ENCODE measurements at places on chromosomes 3 and 15. TPM values are rescaled to one million over a fixed set of nuclear protein-coding genes. Genes with fewer than 3 reads are reported as not detected.

- DNase-seq = no peak
Measured at GRCh38 chr15:57567891-57568290, 23.8 kb upstream of the MYZAP start.

CA12 gene
- total RNA-seq = not detected

KIAA1143 gene
- 30.3 TPM for total RNA-seq

DNA sequence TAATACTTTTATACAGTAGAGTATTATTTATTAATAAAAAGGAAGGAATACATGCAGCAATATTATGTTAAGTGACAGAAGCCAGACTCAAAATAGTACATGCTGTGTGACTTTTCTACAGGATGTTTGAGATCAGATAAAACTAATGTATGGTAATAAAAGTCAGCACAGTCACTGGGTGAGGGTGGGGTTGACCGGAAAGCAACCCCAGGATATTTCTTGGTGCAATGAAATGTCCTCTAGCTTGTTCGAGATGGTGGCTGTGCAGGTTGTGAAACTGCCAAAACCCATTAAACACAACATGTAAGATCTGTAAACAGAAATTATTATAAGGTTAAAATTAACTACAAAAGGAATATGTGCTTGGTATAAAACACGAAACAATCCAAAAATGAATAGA is 20.8 kb upstream of the ALDH1L1 start:
- DNase-seq = no peak

RAD51 gene
- total RNA-seq = 1.3 TPM

GRCh38 chr3:69219101-69219708 is 96.8 kb upstream of the LMOD3 start:
- no peak for DNase-seq

- peak; percentile 69 for DNase-seq
Measured at GRCh38 chr3:72446218-72447058, 401.8 kb downstream of the SHQ1 start.

- no peak for DNase-seq
Measured at GRCh38 chr15:78804391-78804792, 6.9 kb downstream of the ADAMTS7 start.

DNA sequence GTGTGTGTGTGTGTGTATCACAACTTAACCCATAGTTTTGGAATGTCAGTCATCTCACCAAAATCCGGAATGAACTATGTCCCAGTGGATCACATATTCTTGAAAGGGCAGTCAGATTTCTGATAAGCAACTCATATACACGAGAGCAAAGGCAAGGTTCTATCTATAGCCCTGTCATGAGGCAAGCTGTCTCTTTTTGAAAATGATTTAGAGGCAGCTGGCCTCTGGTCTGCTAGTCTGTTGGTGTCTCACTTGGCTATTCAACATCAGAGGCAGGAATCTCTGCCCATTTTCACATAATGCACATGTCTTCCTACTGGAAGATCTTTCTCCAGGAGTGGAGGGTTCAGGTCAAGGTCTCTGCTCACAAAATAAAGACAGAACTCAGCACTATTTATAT is 79.8 kb downstream of the CNTN6 start:
- no peak for DNase-seq

- no peak for DNase-seq
Measured at GRCh38 chr3:79200456-79200855, 567.3 kb downstream of the ROBO1 start.

DNA sequence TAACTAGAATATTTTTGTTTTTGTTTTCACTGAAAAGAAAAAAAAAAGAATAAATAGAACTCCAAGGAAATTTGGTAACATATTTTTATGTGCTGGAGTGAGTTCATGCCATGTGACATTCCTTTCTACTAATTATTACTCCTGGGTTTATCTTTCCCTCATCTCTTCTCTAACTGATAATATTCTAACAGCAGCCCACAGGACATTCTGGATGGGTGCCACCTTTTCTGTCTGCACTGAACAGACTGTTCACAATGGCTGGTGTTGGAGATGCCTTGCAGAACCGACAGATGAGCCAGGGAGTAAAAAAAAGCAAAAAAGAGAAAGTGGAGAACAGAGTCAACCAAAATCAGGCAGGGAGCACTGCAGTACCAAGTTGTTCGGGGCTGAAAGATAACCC is 151.3 kb downstream of the OR4M2 start:
- DNase-seq = no peak

DNA sequence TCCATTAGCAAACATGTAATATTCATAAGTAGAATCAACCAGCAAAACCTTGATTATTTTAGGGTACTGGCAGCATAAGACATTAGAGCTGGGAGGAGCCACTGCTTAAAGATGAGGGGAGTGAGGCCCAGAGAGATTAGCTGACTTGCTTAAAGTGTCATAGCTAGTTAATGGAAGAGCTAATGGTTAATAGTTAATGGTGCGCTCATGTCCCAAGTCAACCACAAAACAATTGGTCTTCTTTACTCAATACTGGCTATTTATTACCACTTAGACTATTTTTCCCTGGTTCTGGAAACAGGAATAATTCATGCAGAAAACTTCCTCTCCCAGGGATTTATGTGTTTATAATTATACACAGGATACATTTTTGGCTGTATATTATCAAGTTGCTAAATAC is 33.1 kb downstream of the EIF4E3 start:
- DNase-seq = no peak

- peak; percentile 54 for DNase-seq
Measured at GRCh38 chr15:35078221-35078915, 6.7 kb downstream of the NANOGP8 start.

DNA sequence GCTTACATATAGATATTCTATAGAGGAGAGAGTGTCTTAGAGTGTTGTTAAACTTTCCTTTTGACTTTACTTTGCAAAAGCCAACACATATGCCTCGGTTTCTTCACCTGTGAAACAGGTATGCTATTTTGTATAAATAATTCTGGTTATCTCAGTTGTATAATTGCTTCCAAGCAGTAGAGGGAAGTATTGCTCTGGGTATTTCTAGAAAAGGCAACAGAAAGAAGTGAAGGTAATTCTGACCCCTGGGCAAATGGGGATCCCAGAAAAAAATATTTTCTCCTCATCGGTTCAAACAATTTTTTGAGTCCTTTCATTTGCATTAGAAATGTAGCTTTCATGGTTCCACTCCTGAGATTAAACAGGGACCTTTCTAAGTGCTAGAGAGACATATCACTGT is 216.5 kb upstream of the SEMA6D start:
- no peak for DNase-seq

- no peak for DNase-seq
Measured at GRCh38 chr15:49706805-49707204, 86.0 kb downstream of the DTWD1 start.

GRCh38 chr3:163776743-163777142 is 1301.6 kb downstream of the SI start:
- no peak for DNase-seq

DNAH12 gene
- total RNA-seq = 0.27 TPM

DNA sequence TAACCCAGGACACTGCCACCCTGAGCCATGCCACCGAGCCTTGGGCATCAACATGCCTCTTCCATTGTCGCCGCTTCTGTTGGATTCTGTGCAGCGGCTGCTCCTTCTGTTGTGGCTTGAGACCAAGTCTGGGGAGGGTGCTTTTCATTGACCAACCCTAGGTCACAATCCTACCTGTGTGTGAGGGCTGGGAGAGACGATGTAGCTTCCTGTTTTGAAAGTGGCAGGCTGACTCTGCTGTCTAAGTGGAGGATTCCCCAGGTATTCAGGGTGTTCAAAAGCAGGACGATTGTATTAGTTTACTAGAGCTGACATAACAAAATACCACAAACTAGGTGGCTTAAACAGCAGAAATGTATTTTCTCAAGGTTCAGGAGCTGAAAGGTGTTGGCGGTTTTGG is 13.0 kb upstream of the ACAP2 start:
- DNase-seq = no peak

- no peak for DNase-seq
Measured at GRCh38 chr3:47838503-47838902, 35.6 kb downstream of the DHX30 start.

ZNF662 gene
- 2.9 TPM for total RNA-seq

- DNase-seq = no peak
Measured at GRCh38 chr15:61188168-61188567, 40.9 kb downstream of the RORA start.

GRCh38 chr3:168989396-168989795 is 674.1 kb downstream of the MECOM start:
- DNase-seq = no peak

- no peak for DNase-seq
Measured at GRCh38 chr3:85170646-85171045, 211.9 kb downstream of the CADM2 start.

DNA sequence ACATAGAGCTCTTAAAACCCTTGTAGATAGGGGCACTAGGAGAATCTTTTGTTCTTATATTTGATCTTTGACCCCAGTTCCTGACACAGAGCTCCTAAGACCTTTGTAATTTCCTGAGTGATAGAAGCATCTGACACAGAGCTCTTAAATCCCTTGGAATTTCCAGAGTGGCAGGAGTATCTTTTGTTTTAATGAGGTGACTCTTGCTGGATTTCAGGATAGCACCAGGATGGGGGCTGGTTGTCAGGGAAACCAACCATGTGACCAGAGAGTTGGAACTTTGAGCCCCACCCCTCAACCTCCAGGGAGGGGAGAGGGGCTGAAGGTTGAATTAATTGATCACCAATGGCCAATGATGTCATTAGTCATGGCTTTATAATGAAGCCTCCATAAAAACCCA is 47.6 kb upstream of the ST8SIA2 start:
- DNase-seq = no peak

DNA sequence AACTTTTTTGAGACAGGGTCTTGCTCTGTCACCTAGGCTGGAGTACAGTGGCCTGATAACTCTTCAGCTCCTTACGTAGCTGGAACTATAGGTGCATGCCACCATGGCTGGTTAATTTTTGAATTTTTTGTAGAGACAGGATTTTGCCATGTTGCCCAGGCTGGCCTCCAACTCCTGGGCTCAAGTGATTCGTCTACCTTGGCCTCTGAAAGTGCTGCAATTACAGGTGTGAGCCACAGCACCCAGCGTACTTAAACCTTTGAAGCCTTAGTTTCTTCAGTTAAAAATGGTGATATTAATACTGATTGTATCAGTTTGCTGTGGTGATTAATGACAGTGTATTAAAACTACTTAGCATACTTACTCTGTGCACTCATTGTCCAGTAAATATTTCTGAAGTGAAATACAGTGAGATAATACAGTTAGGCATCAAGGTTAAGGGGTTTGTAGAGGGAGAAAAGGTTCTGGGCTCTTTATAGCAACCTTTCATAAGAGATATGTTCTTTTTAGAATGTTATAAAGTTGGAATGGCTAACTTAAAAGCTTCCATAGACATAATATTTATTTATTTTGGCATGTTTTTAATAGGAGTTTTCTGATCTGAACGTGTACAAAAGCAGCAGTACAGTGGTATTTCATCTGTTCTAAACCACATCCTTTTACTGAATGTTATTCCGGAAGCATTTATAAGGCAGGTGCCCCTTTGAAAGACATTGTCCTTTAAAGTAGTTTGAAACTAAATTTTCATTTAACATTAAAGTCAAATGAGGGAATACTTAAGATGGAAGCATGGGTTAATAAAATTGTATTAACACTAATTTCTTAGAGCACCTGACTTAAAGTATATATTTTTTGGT is 23.6 kb downstream of the NCK1 start:
- DNase-seq = no peak

THRB gene
- not detected for total RNA-seq

GRCh38 chr3:109784852-109785631 is 447.7 kb upstream of the DPPA4 start:
- DNase-seq = no peak

ZPLD1 gene
- not detected for total RNA-seq

AGTR1 gene
- not detected for total RNA-seq

GAP43 gene
- total RNA-seq = not detected

DNA sequence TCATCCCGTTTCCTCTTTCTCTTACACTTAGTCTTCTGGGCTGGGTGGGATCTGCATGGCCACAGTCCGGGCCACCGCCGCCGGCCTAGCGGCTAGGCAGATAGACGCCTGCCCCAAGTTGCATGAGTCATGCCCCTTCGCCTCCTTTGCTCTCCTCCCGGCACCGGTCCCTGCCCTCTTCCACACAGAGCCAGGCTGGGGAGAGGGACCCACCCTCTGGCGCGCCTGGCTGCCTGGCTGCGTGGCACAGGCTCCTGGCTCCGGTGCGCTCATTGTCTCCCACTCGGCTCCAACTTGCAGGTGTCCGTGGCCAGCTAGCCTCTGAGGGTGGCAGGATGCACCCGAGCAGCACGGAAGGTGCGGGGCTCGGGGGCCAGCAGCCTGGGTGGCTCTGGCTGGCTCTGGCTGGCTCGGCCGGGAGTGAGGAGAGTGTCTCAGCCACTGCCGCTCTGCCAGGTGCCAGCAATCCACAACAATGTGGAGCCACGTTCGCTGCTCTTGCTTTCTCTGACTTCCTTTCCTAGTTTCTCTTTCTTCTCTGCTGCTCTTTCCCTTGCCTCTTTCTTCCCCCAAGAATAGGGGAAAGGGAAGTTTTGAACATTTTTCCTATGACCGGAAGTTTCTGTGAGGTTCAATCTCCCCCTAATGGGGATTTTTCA is 22.4 kb upstream of the MTHFS start:
- no peak for DNase-seq

- no peak for DNase-seq
Measured at GRCh38 chr3:169297214-169297613, 366.3 kb downstream of the MECOM start.

DNA sequence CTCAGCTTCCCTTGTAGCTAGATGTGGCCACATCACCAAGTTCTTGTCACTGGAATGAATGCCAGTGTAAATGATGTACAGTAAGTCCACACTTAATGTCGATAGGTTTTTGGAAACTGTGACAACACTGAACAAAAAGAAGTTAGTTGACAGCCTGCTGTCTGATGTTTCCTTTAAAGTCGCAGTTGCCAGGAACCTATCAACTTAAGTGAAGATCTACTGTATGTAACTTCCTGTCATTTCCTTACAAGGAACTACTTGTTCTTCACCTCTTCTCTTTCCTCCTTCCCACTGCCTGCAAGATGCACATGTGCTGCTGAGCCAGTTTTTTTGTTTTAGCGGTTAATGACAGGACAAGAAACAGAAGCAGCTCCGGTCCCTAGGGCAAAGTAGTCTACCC is 44.6 kb downstream of the HDGFL3 start:
- peak; percentile 12 for DNase-seq

CTXN2 gene
- not detected for total RNA-seq

ACKR2 gene
- total RNA-seq = not detected

COX5A gene
- total RNA-seq = 40.0 TPM

DUOXA2 gene
- not detected for total RNA-seq

DNA sequence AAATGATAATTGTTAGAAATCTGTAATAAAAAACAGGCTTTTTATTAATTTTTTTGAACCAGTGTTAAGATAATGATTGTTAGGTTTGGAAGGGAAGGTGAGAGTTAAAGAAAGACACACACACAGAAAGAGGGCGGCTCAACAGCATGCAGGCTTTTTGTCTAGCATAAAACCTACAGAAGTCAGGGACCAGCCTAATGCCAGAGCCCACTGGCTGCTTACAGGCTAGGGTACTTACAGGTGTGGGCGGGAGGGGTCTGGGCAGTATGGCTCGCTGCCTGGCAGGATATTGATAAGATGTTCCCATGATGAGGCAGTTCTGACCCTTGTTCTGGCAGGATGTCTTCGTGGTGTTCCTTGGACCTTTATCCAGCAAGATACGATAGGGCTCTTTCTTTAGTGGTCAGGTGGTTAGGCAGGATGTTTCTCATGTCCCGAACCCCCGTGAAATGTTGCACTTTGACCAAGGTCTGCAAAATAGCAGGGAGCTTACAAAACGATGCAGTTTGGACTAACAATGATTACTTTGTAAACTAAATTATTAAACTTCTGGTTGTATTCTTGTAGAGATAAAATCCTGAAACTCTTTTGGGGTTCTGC is 84.7 kb downstream of the DCUN1D1 start:
- DNase-seq = no peak
